Substantia nigra (tissue), 51 donors: ENCODE measurements at places on chromosomes 3 and 15.

GRCh38 chr15:90611157-90611556 lies 81.4 kb downstream of the CRTC3 start:
- no peak for DNase-seq

DNA sequence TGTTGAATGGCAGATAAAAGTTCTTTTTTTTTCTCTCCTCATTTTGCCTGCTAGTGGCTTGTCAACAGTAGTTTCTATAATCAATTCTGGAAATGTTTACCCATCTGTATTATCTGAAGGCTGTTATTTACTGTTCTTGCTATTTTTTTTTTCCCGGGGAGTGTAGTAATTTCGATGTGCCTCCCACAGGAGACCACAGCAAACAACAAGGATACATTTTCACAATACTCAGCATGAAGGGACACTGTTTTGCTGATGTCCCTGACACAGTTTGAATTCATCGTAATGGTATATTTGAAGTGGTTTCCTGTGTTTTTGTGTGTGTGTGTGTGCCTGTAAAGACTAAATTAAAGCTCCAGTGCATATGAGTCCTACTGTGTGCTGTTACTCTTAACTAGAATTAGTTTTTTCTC lies 92.1 kb upstream of the ICE2 start:
- no peak for DNase-seq

DNA sequence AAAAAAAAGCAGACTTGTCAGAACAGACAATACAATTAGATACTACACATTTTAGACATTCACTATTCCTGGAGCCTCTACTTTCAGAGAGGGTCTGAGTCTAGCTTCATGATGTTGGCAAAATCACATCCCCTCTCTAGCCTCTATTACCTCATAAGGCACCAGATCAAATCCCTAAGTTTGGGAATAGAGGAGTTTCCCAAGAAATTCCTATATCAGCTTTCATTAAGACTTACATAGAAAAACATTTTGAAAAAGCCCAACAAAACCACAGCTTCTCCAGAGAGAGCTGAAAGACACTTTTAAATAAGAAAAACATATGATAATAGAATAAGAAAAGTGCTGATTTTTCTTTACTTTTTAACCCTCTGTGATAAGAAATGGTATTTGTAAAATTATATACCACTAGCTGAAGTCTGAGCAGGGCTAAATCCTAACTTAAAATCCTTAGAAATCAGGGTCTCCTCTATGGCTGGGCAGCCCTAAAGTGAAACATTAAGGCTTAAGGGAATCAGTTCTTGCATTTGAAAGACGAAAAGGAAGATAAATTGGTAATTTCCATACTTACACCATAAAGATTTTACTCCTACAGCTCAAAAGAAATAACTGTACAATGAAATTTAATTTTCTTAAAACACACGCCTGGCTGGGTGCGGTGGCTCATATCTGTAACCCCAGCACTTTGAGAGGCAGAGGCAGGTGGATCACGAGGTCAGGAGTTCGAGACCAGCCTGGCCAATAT lies 4.3 kb downstream of the TBC1D2B start:
- DNase-seq: no peak

DNA sequence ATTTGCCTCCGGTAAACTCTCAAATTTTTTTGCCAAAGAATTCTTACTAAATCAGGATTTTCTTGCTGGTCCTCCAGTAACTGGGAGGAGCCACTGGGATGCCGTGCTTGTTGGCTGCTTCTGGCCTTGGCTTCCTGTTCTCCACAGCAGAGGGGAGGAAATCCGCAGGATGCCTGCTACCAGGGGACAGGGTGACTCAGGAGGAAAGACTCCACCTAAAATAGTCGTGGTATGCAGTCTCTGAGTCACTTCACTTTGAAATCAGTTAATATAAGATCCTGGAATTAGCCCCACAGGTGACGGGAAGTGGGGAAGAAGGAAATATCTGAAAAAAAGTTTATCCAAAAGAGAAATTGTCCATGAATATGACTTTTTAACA lies 6.5 kb upstream of the TM4SF18 start:
- no peak for DNase-seq

GRCh38 chr3:157078131-157078810 lies 81.7 kb downstream of the CCNL1 start:
- DNase-seq: no peak

- DNase-seq: no peak
Observed at GRCh38 chr15:41025393-41025792, 72.1 kb downstream of the CHAC1 start.

DNA sequence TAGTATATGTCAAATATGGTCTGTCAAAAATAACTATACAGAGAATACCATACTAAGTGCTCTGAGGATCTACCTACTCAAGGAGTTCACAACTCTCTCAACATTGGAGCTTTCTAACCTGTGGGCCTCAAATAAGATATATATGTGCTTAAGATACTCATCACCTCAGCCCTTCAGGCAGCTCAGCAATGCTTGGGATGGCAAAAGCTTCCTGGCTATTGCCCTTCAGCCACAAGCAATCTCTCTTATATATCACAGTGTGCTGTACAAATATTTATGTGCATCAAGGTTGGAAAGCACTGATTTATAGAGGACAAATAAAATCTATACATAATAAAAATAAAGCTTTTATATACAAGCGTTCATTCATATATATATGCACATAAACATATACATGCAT lies 40.3 kb downstream of the ICE2 start:
- no peak for DNase-seq

DNA sequence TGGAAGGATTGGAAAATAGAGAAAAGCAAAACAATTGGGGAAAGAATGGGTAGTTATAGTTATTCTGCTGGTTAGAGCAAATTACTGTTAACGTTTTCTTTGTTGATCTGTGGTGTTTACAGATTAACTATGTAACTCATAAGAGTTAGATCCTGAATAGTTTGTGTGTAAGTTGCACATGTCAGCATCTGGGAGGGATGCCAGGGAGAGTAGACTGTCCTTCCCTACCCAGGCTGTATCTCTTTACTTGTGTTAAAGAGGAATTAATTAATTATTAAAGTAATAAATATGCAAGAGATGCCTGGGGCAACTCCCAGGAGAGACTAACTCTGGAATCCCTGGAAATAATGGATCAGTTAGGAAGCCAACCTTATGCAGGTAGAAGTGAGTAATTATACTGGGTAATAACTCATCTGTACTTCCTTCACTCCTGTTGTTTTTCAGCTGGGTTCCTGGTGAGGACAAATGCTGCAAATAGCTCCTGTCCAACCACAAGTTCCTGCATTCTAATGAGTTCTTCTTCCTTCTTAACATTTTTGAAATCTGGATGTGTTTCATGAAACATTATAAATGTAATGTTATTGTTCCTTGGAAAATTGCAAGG lies 18.9 kb downstream of the GHRL start:
- DNase-seq: no peak

DNA sequence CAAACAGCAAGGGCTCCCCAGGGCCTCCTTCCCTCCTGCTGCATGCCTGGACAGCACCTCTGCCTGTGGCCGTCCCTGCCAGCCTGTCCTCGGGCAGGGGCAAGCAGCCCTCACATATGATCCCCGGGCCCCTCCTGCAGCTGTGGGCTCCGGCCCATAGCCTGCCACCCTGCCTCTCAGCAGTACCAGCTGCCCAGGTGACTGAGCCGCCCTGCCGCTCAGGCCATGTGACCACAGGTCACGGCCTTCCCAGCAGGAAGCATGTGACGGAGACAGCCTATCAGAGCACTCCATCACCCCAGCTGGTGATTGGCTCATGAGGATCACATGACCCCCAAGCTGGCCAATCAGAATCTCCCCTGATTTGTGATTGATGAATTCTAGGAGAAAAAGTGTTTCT lies 23.9 kb downstream of the ALDH1L1 start:
- DNase-seq: no peak

- DNase-seq: no peak
Observed at GRCh38 chr3:50588759-50589433, 19.6 kb downstream of the HEMK1 start.

- no peak for DNase-seq
Observed at GRCh38 chr3:41202834-41203345, 3.6 kb downstream of the CTNNB1 start.

DNA sequence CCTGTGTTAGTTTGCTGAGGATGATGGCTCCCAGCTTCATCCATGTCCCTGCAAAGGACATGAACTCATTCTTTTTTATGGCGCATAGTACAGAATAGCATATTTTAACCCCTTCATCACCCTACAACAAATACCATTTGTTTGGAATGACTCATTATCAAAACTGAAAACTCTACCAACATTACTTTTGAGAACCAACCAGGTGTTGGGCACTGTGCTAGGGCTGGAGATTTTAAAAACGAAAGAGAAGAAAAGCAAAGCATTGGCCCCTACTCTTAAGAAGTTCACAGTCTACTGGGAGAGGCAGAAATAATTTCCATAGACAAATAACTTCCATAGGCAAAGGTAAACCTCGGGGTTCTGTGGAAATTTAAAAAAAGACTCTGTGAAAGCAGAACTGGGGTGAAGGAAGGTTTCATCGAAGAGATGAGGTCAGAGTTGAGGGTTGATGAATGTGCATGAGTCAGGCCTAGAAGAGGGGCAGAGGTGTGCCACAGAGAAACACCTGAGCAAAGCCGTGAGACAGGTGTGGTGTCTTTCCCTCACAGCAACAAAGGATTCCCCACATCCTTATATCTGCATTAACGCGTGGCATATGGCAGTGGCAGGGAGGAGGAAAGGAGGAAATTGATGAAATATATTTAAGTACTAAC lies 51.0 kb downstream of the MCF2L2 start:
- DNase-seq: no peak

DNA sequence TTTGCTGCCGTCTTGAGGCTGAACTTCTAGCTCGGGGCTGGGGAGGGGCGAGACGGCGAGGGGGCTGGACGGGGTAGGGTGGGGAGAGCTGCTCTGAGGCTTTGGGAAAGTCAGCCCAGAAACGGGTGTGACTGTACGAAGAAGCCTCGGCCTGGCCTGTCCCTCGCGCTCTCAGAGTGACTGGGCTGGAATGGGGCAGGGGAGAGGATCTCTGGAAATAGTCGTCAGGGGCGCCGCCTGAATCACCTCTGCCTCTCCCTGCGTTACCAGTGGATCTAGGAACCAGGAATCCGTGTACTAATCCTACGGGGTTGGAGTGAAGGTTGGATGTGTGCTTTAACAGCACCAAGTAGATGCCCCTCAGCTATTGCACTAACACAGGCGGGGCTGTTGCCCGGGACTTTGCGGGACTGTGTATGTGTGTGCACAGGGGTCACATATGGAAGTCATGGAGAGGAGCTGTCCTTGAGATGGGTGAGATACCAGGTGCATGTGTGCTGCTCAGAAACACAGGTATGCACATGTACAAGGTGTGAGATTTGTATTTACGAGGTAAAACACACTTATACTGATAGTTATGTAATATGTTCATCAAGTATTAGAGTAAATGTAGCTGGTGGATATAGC lies 591 bp downstream of the FOXL2NB start:
- no peak for DNase-seq

- DNase-seq: no peak
Observed at GRCh38 chr3:99626417-99626788, 12.0 kb upstream of the COL8A1 start.
